Left lobe of liver (tissue), 2 donors: ENCODE measurements at places on chromosomes 7 and 10.

DNA sequence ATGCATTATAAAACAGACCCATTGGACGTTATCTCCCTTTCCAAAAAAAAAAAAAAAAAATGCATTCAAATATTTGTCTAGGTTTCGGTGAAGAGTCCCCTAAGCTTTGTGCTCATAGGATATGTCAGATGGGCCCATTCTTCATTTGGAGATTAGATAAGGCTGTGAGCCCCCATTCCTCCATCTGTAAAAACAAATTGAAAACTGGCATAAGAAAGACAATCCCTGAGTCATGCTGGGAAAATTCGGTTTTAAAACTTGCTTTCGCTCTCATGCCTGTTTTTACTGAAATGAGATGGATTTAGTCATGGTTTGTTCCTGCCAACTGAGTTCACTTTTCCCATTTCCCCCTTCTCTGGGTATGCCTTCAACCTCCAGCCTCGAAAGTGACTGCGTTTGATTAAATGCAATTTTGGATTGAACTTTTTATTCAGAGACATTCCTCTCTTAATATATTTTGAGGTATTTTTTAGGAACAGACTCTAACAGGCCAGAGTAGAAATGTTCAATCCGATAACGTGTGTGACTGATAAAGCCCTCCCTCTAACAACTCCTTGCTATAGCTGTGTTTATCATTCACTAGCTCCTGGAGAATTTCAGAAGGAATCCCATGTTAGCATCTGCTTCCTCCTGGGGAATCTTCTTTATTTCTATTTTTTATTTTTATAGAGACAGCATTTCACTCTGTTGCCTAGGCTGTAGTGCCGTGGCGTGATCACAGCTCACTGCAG, 190.9 kb upstream of the LYZL2 start:
- DNase-seq = no peak

DNA sequence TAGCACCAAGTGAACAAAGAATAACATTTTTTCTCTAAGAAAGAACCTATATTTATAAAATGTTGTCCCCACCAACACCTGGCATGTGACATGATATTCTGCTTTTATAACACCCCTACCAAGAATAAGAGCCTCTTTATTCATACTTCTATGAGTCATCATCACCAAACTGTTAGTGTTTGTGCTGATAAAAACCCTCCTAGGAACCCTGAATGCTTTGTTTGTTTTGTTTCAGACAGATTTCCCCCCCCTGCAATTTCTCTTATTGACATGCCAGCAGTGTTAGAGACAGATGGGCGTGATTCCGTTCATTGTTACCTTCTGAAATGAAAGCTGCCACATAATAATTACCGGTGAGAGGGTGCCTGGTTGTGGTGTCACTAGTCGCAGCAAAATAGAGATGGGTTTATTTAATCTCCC, 651.1 kb downstream of the SORCS1 start:
- no peak for DNase-seq

GRCh38 chr10:88744002-88744401, 15.8 kb upstream of the LIPN start:
- DNase-seq = no peak

DNA sequence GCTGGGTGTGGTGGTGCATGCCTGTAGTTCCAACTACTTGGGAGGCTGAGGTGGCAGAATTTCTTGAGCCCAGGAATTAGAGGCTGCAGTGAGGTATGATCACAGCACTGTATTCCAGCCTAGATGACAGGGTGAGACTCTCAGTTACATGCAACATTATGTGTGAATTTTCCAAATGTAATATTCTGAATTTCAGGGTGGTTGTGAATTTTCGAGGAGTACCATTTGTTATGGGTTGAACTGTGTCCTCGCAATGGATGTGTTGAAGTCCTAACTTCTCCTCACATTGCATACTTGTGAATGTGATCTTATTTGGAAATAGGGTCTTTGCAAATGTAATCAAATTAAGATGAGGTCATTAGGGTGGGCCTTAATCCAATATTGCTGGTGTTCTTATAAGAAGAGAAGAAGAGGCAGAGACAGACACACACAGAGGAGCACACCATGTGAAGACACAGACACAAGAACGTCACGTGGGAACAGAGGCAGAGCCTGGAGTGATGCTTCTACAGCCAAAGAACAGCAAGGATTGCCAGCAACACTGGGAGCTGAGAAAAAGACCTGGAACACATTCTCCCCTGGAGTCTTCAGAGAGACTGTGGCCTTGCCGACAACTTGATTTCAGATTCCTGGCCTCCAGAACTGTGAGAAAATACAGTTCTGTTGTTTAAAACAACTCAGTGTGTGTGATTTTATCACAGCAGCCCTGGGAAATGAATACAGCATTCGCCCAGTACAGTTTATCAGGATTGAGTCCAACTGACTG, 91.9 kb downstream of the ZNF783 start:
- no peak for DNase-seq

DNA sequence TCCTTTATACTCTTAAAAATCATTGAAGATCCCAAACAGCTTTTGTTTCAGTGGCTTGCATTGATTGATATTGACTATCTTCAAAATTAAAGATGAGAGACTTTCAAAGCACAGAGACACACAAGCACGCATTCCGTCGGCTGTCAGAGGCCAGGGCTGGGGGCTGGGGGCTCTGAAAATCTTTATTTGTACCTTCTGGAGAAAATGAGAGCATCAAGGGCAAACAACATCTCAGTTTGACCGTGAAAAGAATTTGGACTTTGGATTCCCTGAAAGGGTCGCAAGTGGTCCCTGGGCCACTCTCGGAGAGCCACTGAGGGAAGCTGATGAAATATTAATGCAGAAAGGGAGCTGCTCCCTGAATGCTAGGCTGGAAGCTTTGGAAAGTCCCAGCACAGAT, 96.4 kb downstream of the CHST15 start:
- no peak for DNase-seq

- DNase-seq = no peak
Observed at GRCh38 chr10:6665847-6666246, 85.8 kb upstream of the PRKCQ start.

- DNase-seq = no peak
Observed at GRCh38 chr10:47067949-47068940, 157.0 kb downstream of the PTPN20 start.

DNA sequence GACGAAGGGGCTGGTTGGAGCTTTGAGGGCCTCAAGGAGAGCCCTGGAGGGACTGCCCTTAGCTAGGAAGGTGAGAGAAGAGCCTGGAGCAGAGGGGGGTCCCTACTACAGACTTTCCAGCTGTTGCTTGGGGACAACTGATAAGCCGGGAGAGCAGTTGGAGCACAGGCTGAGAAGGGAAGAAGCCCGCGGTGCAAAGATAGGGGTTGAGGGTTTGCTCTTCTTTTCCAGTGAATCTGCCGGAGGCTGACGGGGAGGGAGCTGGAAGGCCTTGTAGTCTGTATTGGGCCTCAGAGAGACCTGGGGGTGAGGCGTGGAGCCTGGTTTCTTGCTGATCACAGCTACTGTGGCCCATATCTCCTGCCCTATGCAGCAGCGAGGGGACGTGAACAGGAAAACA, 23.7 kb downstream of the CYP26A1 start:
- no peak for DNase-seq

DNA sequence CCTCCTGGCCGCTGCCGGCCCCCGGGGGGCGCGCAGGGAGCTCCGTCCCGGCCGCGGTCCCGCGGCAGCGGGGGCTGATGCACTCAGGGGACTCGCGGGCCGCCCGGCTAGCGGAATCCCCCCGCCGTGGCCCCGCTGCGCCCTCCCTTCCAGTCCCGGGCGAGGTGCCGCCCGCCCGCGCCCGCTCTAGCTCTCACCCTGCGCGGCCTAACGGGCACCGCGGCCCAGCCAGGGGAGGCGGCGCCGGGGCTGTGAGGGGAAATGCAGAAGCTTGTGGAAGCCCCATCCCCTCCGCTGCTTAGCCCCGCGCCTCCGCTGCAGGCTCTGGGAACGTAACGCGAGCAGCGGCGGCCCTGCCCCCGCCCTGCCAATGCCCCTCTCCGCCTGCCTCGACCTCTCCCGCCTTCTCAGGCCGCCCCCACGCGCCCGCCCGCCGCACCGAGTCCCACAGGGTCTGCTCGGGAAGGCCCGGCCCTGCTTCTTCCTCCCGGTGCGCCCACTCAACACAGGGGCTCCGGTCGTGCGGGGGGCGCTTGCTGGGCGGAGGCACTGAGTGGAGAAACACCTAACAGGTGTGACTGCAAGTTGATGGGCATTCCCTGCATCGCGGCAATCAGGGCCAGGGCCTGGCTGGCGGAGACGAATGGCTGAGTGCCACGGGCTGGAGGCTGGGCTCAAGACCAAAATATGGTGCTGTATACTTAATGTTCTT, 384 bp upstream of the TMEM229A start:
- DNase-seq = no peak

DNA sequence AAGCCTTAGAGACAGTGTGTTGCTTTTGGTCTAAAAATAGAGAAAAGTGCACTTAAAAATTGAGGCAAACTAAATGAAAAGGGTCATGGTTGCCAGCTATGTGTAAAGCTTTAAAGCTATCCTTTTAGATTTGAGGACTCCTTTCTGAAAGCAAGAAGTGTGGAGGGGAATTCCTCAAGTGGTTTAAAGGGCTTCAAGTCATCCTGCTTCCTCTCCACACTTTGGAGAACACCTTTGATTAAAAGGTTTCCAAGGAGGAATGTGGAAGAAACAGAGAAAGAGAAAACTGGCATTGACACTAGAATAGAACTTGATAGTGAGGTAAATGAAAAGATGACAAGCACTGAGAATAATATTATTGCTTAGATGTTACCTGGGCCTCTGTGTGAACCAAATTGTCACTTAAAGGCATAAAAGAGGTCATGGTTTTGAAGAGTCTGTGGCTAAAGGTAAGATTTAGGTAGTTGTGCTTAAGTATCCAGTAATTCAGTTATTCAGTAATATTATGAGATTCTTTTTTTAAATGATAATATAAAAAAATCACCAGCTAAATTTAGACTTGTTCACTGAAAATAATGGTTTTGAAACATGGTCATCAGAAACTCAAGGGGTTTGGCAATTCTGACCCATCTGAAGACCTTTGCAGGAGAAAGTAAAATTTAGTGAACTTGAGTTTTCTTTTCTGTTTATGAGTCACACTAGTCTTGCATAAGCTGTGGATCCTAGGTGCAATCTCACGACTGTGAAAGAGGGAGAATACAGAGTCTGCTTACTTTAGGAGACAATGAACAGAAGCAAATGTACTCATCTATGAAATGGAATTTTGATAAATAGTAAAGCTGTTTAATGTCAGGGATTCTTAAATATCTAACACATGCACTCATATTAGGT, 466.0 kb downstream of the KIF20B start:
- no peak for DNase-seq

DNA sequence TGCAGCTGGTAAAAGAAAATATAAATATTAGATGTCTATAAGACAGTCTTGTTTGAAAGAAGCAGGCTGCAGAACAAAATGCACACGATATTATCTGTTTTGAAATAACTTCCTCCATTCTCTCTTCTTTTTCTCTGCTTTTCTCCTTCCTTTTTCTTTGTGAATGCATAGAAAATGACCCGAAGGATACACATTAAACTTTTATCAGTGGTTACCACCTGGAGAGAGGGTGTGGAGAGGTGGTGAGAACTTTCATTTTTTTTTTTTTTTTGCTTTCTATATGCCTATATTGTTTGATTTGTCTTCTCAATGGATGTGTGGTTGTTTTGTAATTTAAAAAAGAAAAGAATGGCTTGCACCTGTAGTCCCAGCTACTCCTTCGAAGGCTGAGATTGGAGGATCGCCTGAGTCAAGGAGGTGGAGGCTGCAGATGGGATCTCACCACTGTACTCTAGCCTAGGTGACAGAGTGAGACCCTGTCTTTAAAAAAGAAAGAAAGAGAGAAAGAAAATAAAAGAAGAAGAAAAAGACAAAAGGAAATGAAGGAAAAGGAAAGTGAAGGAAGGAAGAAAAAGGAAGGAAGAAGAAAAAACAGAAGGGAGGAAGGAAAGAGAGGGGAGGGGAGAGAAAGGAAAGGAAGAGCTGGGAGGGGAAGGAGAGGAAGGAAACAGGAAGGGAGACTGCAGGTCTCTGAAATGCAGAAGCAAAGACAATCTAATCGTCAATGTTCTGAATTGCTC, 64.4 kb downstream of the SAMD9 start:
- no peak for DNase-seq

- peak; percentile 63 for DNase-seq
Observed at GRCh38 chr7:7099584-7100014, 82.7 kb upstream of the C1GALT1 start.

DNA sequence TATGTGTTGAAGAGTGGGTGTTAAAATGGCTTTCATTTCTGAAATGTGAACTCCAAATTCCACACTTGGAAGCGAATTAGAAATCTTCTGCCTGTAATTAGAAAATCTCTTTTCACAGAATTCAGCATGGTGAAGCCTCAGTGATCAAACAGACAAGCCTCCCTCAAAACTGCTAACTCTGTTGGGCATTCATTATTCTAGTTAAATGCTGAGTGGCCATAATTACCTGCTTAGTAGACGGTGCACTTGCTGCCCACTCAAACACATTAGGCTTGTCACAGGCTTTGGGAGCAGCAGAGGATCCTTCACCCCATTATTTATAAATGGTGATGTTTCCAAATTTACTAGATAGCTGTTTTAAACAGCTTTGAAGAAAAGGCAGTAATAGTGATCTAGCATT, 177.2 kb upstream of the PCLO start:
- DNase-seq = no peak

DNA sequence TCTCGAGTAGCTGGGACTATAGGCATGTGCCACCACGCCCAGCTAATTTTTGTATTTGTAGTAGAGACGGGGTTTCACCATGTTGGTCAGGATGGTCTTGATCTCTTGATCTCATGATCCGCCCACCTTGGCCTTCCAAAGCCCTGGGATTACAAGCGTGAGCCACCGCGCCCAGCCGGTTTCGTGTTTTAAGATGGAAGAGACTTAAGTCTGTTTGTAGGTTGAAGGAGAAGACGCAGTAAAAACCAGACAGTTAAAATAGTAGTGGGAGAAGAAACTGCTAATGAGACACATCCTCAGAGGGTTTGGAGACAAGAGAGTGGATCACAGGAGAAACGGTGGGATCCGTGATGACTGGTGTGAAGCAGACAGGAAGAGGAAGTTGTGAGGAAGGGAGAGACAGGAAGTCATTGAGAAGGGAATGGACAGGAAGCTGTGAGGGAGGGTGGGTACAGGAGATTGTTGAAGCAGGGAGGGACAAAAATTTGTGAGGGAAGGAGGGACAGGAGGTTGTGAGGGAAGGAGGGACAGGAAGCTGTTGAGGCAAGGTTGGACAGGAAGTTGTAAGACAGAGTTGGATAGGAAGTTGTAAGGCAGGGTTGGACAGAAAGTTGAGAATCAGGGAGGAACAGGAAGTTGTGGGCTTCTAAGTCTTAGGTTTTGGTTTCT, 115.5 kb downstream of the WDFY4 start:
- peak; percentile 39 for DNase-seq

DNA sequence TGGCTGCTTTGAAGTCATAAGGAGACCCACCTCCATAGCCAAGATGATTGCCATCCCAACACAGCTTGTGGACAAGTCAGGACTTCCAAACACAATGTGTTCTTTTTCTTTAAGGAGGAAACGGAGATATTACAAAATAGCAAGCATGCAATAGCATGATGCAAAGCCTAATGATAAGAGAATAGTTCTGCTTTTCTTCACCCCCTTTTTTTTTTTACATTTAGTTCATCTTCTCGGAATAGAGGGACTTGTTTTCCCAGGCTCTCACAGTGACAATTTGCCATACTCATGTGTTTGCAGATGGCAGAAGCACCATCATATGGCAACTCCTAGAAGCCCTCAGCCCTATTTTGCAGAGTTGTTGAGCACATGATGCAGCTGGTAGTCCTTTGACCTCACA, 119.8 kb downstream of the ITGB8 start:
- no peak for DNase-seq

- no peak for DNase-seq
Observed at GRCh38 chr7:39321909-39322498, 244.2 kb upstream of the YAE1 start.
